ENCODE measurements at places on chromosomes 7 and 10. TPM values are rescaled to one million over a fixed set of nuclear protein-coding genes. Genes with fewer than 3 reads are reported as not detected.

DNA sequence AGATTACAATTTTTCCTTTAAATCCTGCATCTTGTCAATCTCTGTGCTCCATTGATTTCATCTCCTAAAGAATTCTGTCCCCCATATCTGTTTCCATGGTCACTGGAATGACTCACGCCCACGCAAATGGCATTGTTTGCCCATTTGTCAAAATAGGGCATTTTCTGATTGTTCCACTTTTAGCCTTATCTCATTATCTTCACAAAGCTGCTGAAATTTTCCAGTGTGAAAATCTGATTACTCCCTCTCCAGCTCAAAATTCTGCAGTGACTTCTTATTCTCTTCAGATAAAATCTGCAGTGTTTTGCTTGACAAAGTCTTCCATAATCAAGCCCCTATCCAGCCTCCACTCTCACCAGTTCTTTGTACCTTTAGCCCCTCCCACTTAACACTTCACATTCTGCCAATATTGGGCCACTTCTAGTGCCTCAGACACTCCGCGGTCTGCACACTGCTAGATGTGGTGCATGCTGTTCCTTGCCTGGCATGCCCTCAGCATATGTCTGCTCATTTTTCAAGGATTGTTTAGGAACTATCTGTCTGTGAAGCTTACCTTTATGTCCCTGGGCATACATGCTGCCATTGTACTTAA, 33.9 kb upstream of the CTTNBP2 start:
- DNase-seq: no peak

- no peak for DNase-seq
Measured at GRCh38 chr7:108659867-108660266, 90.2 kb downstream of the DNAJB9 start.

GRCh38 chr7:18597754-18598153, 102.2 kb downstream of the HDAC9 start:
- no peak for DNase-seq

DNA sequence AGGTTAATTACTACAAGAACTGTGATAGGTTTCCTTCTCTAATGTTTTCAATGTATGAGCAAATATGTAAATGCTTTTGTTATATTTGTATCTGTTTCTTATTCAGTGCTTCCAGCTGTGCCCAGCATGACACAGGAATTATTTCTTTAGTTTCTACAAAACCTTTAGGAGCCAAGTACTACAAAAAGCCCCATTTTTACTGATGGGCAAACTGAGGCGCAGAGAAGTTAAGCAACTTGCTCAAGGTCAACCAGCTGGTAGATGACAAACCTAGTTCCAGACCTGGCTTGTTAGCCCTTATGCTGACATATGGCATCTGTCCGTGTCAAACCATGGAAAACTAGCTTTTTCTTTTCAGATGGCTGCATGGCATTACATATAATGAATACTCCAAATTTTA, 134.6 kb downstream of the JAZF1 start:
- DNase-seq: no peak

GRCh38 chr7:139972029-139972428, 90.7 kb downstream of the PARP12 start:
- DNase-seq: no peak

DNA sequence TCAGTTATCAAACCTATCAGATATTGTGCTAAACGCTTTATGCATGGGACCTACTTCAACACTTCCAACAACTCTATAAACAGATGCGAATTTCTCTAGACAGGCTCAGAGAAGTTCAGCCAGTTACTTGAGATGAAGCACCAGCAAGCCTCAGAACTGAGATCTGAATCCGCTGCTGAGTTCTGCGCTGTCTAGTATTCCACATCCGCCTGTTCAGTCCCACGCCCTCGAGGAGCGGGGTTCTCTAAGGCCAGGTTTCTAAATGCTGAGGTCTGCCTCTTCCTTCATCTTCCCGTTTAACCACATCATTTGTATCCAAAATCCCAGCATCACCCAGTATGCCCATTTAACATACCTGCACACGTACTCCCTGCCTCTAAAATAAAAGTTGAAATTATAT, 297.8 kb upstream of the ZNF32 start:
- no peak for DNase-seq

- no peak for DNase-seq
Measured at GRCh38 chr7:44150466-44150832, 9.3 kb upstream of the MYL7 start.

- DNase-seq: no peak
Measured at GRCh38 chr10:125976960-125977605, 80.7 kb downstream of the FANK1 start.

DNA sequence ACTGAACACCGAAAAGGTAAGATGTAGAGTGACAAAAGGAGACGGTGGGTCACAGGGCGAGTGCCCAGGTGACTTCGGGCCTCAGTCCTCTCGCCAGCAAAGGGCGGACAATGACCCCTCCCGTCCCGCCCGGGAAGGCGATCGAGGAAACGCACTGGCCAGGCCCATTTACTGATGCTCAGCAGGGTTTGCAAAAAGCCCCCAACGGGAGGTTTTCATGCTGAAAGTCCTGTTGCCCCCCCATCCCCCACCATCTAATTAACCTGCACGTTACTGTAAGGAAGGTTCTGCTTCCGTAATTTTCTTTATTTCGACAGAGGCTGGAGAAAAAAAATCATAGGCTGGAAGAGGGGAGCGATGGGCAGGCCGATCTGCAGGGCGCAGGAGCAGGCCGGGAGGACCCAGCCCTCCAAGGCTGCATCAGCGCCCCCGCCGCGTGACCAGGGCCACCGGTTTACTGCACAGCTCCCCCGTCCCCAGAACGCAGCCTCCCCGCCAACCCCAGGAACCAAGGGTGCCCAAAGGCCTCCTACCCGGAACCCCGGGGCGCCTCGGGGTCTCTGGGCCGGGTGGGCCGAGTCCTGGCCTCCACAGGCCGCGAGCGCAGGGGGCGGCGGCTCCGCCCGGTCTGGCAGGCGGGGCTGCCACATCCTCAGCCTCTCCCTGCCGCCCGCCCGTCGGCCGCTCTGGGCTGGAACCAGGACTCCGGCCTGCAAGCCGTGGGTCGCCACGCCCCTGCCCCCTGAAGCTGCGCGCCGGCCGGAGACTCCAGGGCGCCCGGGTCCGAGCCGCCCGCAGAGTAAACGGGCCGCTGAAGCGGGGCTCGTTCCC, 613 bp downstream of the OAT start:
- peak; percentile 8 for DNase-seq

DNA sequence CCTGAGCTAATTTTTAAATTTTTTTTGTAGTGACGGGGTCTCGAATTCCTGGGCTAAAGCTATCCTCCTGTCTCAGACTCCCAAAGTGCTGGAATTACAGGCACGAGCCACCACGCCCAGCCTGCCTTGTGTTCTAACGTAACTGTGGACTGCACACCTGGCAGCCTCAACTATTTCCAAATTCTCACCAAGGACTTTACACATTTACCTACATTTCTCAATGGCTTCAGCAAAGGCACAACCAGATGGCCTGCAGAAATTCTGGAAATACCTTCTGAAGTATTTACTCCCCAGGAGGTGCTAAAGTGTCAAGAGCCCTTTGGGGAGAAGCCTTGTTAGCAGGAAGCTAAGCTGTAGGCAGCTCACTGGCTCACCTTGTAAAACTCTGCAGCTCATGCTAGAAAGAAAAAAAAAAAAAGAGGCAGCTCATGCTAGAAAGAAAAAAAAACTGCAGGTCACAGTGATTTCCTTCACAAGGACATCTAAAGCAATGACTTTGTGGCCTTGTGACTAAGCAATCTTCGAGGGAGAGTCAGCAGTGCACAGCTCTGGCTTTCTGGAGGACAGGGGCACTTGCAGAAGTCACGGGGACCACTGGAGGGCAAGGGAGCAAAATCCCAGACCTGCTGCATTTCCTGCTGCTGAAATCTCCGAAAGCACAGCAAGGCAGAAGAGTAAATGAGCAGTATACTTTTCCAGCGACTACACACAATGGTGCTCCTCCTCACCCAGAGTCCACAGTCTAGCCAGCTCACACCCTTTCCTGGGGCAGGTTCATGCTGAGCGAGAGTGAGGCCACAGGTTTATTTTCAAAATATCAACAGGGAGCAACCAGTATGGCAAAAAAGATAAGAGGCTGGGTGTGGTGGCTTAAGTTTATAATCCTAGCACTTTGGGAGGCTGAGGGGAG, 40.4 kb downstream of the BAIAP2L1 start:
- DNase-seq: no peak

DNA sequence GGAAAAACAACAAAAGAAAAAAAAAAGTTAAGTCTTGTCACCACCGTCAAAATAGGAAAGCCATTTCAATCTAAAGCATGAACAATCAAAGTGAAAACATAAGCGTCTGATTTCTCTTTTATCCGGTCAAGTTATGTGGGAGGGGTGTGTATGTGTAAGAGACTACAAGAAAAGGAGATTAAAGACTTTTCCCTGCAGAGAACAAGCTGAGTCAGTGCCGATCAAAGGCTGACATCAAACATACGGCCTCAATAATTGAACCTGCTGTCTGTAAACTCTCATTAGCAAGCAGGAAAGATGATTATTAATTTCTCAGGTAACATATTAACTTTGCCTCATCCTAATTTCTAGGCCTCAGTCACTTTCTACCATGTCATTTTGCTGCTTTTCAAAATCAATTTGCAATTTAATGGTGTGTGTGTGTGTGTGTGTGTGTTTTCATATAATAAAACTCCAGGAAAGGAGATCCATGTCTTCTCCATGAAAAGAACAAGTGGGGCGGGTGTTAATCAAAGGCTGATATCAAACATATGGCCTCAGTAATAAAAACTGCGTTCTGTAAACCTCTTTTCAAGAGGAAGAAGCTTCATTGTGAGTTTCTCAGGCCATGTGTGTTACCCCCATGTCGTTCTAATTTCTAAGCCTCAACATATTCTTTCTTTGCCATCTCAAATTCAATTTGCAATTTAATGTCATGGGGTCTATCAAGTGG, 649.1 kb upstream of the SORCS1 start:
- DNase-seq: no peak

GRCh38 chr10:69766161-69766910, 35.4 kb upstream of the COL13A1 start:
- DNase-seq: no peak

GRCh38 chr7:158645842-158646241, 58.2 kb upstream of the PTPRN2 start:
- DNase-seq: no peak

GRCh38 chr10:23461557-23461956, 22.7 kb downstream of the OTUD1 start:
- no peak for DNase-seq

- DNase-seq: no peak
Measured at GRCh38 chr10:1156616-1156886, 100.4 kb downstream of the WDR37 start.

- no peak for DNase-seq
Measured at GRCh38 chr7:36966636-36967035, 242.3 kb upstream of the AOAH start.

DNA sequence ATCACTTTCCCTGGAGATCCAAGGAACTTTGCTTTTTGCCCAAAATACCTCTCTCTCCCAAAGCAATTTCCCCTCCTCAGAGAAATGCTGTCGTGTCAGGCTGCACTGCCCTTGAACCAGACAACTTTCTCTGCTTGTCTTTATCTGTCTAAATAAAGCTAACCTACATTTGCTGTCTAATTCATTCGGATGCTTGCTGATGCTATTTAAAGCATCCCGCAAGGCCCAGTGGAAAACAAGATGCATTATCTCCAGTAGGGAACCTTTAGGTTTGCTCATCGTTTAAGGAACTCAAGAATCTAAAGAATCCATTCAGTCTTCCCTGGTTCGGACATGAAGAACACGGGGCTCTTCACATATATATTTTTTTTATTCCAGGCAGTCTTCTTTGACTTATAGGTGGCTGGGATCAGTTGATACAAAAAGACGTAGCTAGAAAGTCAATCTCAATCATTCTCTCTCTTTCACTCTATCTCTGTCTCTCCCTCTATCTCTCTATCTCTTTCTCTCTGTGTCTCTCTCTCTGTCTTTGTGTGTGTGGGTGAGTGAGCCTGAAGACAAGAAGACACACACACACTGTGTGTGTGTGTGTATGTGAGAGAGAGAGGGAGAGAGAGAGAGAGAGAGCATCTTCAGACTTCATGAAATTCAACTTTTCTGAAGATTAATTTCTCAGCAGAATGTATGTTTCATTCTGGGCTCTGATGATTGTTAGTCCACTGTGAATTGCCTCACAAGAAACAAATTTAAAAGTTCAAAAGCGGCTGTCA, 92.8 kb upstream of the MKLN1 start:
- DNase-seq: no peak

DNA sequence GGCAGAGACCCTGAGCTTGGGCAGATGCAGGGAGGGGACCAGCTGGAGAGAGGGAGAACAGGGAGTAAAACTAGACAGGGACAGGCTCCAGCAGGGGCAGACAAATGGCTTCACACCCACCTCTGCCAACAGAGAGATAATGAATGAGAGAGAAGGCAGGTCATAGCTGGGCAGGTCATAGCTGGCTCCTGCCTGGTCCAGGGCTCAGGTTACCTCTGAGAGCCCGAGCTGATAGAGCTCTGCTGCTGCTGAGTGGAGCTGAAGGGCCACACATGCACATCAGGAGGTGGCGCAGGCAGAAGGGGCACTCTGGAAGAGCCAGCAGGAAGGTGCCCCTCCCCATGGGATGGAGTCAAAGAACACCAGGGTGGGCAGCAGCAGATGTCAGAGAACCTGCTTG, 154.2 kb downstream of the GFRA1 start:
- DNase-seq: no peak

DNA sequence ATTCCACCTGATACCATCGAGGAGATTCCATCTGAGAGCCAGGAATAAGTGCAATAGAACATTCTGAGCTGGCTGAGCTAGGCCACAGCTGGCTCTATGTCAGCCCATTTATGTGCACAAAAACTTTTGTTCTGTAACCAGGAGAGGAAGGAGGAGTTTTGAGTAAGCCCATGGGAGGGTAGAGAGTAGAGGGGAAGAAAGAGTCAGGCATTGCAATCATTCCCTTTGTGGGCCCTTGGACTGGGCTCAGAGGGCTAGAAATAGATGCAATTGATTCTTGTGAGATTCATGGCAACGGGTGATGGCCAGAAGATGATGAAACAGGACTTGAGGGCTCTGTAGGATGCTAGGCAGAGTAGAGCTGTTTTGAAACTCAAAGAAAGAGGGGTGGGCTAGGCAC, 104.6 kb upstream of the KIF5B start:
- no peak for DNase-seq

DNA sequence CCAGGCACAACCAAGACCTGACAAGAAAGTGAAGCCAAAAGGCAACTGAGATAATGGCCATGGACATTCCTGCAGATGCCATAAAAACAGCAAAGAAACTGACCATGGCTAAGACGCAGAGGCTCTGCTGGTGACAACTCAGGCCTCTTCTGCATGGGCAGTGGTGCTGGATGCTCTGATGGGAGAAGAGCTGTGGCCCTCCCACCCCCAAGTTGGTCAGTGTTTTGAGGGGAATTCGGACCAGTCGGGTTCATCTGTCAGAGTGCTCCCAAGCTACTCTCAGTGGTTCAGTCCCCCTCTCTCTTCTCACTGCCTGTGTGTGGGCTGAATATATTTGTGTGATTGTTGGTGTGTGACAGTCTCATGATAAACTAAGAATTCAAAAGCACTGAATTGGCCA, 79.0 kb upstream of the GPR26 start:
- no peak for DNase-seq

GRCh38 chr10:70652761-70653657, 19.3 kb upstream of the ADAMTS14 start:
- no peak for DNase-seq

The SERPINE1 gene
- 11.9 TPM for total RNA-seq

The OR13A1 gene
- total RNA-seq: not detected

The TET1 gene
- total RNA-seq: 2.8 TPM

Measured in NCI-H460 (cell line).